ENCODE measurements at places on chromosomes 7 and 10.

DNA sequence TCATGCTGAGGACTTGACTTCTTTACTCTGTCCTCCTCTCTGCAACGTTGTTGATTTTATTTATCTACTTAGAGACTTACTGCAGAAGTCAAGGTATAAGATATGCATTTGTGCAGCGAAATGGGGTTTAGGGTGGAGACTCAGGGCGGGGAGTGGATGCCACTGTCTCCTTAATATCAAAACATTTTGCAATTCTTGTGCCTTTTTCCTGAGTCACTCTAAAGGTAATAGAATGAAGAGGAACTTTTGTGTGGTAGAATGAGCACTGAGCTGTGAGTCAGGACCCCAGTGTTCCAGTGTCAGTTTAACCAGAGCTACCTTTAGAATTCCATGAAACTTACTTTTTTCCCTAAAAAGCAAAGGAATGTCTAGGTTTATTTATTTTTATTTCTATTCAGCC is 78.2 kb downstream of the VTI1A start:
- DNase-seq: no peak

GRCh38 chr7:100222445-100223132 is 2.8 kb downstream of the PVRIG start:
- DNase-seq: no peak

DNA sequence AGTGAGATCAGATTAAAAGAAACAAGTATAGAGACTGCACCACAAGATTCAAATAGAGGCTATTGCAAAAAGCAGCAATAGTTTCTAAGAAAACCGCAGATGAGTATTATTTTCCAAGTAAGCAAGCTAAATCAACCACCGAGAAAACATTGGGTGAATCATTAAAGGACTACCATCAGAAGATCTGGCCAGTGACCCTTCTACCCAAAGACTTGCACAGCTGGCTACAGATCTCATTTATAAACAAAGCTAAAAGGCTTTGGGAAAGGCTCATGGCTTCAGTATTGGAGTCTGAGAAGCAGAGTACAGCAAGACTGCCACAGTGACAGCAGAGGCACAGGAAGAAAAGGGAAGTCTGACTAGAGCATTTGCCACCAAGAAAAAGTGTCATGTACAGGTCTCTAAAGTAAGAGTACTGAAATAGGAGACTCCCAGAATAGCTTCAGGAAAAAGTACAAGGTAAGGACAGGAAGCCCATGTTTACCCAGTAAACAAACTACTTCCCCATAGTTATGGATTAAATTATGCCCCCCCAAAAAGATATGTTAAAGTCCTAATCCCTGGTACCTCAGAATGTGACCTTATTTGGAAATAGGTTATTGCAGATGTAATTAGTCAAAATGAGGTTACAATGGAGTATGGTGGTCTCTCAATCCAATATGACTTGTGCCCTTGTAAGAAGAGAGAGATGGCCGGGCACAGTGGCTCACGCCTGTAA is 19.0 kb downstream of the STEAP1 start:
- no peak for DNase-seq

DNA sequence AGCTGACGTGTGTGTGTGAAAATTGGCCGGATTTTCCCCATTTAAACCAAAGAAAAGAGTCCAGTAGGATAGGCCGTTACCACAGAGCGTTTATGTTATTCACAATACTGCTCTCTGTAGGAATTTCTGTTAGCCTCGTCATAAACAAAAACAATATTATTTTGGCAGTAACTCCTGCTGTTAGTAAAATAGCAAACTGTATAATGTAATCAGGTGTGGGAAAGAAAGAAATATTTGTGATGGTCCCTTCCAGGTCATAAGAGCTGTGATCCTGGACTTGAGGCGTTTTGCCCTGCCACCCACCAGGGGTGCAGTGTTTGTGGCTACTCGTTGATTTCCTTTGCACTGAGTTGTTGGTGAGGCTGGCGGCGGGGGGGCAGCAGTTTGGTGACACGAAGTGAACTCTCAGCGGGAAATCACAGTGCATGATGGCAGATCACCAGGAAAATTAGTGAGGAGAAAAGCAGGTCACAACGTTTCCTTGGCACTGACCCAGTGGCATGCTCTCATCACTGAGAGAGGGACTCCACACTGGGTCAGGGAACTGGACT is 2.8 kb downstream of the EEPD1 start:
- DNase-seq: no peak

DNA sequence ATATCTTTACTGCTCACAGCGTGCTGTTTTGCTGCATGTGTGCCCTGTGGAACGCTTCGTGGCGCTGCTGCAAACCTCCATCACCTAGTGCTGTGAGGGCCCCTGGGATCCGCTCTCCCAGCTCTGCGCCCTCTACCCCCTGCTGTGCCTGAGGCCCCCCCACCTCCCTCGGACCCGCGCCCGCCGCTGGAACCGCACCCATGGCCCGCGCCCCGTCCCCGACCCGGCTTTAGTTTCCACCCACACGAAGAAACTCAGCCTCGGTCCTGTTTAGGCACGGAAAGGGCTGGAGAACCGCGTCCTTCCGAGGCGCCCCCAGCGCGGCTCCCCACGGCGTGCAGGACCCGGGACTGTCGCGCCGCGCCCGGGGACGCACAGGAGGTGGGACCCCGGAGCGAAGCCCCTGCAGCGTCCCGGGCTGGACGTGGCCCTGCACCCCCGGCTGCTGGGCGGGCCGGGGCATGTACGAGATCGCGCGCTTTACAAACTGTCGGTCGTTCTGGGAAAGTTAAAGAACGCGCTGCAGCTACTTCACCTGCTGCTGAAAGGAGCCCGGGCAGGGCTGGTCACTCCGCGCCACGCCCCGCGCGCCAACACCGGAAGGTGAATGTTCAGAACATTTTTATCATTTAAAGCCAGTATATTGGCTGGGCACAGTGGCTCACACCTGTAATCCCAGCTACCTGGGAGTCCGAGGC is 54.3 kb downstream of the BMS1 start:
- no peak for DNase-seq

- peak; percentile 53 for DNase-seq
Measured at GRCh38 chr7:130367088-130367755, 13.1 kb upstream of the CPA1 start.

DNA sequence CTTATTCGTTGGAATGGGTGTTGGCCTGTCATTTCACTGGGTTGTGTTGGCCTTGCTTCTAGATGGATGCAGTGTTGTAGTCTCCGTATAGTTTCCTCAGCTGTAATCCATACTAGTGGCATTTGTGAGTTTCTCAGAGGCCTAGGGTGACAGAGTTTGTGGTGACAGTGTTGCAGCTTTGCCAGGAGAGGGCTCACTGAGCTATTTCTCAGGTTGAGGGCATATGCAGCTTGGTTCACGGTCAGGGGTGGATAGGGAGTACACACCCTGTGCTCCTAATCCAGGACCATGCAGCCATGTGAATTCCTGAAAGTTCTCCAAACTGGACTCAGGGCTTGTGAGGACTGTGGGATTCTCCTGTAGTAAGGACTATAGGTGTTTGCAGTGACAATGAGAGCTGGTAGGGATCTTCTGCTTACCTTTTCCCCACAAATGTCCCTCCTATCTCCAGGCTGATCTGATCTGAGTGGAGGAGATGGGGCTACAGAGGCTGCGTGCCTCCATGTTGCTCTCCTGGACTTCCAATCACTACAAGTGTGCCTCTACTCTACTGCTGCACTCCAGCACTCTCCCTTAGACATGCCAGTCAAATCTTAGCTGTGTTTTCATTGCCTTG is 229.0 kb downstream of the STK31 start:
- peak; percentile 7 for DNase-seq

- DNase-seq: no peak
Measured at GRCh38 chr7:157986051-157986450, 601.6 kb downstream of the PTPRN2 start.

DNA sequence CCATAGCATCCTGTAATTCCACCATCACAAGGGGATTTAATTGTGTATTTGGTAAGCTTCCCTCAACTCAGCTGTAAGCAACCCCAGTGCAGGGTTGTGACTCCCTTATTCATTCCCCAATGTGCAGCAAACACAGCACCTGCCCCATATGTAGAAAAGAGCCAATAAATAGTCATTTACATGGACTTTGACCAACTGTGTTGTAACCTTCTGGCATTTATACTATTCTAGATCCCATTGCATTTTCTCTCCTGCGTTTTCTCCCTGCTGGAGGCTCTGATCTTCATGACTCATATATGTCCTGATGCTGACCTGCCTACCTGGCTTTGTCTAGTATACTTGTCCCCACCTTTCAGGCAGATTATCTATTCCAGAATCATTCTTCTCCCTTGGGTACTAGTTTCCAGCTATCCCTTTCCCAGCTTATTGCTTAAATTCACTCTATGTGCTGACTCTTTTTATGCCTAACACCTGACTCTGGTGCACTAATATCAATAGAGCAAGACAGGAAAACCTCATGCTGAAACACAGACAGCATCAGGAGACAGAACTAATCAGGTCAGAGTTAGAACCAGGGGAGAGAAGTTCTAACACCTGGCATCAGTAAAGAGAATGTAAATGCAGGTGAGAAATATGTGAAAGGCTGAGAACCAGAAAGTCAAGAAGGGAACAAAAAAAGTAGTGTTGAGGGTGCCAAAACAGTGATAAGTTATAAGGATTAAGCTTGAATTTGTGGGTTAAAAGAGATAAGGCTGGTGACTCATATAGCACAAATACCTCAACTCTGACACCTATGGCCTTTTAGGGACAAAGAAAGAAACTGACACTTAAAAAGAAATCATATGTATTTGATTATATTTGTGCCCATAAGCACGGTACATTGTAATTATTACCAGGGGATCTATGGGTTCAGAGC is 402.7 kb downstream of the IPMK start:
- DNase-seq: no peak

DNA sequence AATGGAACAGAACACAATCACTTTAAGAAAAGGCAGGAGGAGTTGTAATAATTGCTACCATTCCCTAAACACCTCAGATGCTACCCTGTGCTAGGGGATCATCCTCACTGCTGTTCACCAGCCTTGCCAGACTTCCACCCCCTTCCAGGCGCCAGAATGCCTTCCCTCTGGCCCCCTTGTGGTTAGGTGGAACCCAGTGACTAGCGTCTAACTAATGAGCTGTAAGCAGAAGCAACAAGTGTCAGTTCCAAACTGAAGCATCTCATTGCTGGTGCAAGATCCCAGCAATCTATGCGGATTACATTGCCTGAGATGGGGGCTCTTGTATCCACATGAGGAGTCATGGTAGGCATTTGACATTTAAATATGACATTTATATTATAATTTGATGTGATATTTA is 86.6 kb downstream of the FRMD4A start:
- no peak for DNase-seq

DNA sequence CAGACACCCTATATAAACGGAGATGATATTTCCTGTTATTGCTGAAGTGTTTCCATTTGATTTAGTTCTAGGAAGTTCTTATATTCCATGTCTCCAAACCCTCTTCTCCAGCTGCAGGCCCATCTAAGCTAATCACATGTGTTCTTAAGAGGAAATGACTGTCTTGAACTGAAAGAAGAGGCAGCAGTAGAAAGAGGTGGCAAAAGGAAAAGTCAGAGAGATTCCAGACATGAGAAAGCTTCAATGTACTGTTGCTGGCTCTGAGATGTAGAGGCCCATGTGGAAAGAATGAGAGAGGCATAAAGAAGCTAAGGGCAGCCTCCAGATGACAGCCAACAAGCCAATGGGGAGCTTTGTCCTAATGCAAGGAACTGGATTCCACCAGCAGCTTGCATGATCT is 287.2 kb downstream of the GFRA1 start:
- no peak for DNase-seq

DNA sequence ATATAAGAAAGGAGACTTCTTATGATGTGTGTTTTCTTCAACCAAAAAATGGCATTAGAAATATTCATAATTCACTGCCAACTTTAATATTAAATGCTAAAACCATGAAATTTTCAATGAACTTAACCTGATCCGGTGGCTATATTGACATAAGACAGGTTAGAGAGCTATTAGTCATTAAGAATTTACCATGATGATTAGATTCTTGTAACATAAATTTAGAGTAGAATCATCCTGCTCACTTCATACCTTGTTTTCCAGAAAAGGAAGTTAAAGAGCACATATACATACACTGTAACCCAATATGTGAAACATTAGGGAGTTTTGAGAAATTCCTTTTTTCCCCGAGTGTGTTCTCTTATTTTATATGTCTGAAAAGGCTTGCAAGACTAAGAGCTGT is 430.3 kb upstream of the SEMA3A start:
- DNase-seq: no peak
